ENCODE measurements at places on chromosomes 6 and 20.

DNA sequence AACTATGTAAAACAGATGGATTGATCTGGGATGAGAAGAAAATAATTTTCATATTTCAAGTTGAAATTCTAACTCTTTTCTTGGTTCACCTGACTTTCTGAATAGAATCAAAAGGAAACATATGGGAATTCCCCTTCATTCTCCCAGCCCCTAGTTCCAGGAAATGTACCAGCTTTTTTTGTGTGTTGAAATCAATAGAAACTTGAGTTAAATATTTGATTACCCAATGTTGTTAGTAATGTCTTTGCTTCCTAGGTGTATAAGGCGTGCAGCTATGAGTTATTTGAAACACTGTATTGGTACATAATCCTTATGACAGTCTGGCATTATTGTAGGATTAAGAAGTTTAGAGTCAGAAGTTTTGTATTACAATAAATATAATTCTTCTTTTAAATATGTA lies 21.5 kb downstream of the VNN2 start:
- no peak for DNase-seq

- DNase-seq = no peak
These were observed 141.3 kb upstream of the CARMIL1 start for GRCh38 chr6:25137916-25138232.

GRCh38 chr20:50295762-50296449 lies 105.3 kb downstream of the CEBPB start:
- DNase-seq = no peak

- DNase-seq = no peak
These were observed at the start of gene PAX1 for GRCh38 chr20:21705575-21706260. Gene PAX1, plus strand, starts transcription at chr20:21705664. Its CDS starts 49 bp downstream, at chr20:21705713.

DNA sequence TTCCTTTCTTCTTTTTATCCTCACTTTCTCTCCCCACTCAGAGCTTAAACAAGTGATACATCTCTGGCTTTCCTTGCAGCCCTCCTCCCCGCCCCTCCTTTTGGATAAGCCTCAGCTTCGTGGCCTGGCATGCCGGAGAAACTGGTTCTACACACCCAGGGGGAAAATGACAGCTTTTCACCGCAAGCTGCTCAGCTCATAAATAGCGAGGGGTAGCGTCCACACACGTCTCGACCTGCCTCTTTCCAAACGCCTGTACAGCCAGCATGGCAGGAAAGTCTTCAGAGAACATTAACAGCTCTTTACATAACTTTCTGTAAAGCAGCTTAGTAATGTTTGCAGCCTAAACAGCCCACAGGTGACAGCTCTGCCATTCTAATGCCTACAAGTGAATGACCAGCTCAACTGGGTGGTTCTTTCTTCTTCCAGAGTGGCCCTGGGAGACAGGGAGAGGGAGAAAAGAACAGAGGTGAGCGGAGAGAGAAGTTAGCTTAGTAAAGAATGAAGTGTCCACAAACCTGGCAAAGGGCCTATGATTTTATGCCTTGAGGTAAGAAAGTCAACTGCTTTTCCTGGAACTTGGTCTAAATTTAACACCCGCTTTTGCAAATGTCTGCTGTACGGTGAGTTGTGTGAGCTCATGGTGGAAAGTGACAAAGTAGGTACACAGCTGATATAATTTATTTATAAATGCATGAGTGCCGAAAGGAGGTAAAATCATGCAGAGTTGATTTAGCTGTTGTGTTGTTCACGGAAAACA lies 251.5 kb downstream of the TFAP2A start:
- no peak for DNase-seq

- no peak for DNase-seq
These were observed 153.6 kb downstream of the VEGFA start for GRCh38 chr6:43923376-43924221.

DNA sequence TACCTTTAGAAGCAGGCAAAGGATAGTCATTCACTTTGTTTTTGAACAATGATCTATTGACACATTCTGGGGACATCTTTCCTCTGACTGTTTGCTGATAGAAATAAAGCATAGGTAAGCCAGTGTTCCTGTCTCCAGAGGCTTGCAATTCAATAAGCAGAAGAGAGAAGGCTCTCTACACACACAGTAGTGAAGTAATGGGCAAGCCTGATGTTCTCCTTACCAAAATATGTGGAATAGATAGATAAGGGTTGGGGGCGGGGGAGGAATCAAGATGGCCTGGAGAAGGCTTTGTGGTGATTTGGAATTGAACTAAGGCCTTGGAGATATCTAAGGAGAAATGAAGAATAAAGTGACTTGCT lies 27.3 kb downstream of the PAQR8 start:
- no peak for DNase-seq

GRCh38 chr20:37853823-37854375 lies 49.0 kb upstream of the VSTM2L start:
- DNase-seq = no peak

GRCh38 chr20:59835448-59836395 lies 97.7 kb downstream of the SYCP2 start:
- no peak for DNase-seq

GRCh38 chr20:11158146-11158545 lies 484.3 kb upstream of the JAG1 start:
- no peak for DNase-seq

- no peak for DNase-seq
These were observed 25.3 kb downstream of the PGM3 start for GRCh38 chr6:83167726-83168278.
